ENCODE measurements at places on chromosomes 13 and 19. TPM values are rescaled to one million over a fixed set of nuclear protein-coding genes. Genes with fewer than 3 reads are reported as not detected.

The TEX30 gene
- polyA plus RNA-seq = 38.0 TPM

The IZUMO2 gene
- polyA plus RNA-seq = not detected

GRCh38 chr19:51905206-51905605 lies 389 bp upstream of the ZNF649 start:
- no peak for DNase-seq
- no peak overlapping the region for H3K27ac ChIP-seq
- no peaks in the 10 kb centered on the region for H3K36me3 ChIP-seq

DNA sequence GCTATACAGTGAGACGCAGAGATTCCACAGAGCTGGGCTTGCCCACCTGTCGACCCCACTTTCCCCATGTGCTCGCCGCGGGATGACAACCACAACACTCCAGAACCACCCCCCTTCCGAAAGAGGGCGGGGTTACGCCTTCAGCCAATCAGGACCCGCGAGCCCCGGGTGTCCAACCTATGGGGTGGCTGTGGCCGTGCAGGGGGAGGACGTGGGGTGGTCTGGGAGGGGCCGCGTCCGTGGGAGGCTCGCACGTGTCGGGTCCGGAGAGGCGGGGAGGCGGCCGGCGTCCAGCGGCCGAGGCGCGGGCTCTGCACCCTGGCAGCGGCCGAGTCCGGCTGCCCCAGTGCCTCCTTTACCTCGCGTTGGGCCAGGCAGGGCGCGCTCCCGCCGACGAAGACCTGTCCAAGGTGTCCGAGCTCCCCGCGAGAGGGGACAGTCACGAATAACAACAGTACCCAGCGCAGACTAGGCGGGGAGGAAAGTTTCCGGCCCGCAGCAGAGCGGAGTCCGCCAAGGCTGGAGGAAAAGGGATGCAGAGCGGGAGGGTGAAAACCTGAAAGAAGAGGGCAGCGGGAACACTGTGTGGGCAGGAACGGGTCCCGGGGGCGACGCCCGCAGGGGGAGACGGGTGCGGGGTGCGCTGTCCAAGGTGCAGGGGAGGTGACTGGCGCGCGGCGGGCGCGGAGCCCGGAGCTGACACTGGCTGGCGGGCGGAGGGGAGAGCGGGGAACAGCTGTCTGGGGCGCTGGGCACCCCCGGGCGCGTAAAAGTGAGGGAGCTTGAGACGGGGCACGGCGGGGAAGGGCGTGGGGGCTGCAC lies 911 bp downstream of the ENOX1 start:
- H3K27ac ChIP-seq = no peak overlapping the region
- DNase-seq = peak; percentile 76
- peak overlapping the region; percentile 74 for H3K4me3 ChIP-seq
- H3K36me3 ChIP-seq = no peaks in the 10 kb centered on the region

All from GM23248 (cell line).